Neural progenitor cell (in vitro differentiated cells): ENCODE measurements at places on chromosomes 12 and 14. TPM values are rescaled to one million over a fixed set of nuclear protein-coding genes. Genes with fewer than 3 reads are reported as not detected.

The CAPZA3 gene
- total RNA-seq: not detected in 2 replicates

The SLC25A47 gene
- total RNA-seq: not detected in 2 replicates

The TAS2R8 gene
- 0.22 TPM in 1 of 2 replicates, not detected in the other for total RNA-seq

The DPF3 gene
- not detected in 2 replicates for total RNA-seq

The SINHCAF gene
- 432 and 1,260 TPM in 2 replicates for total RNA-seq

DNA sequence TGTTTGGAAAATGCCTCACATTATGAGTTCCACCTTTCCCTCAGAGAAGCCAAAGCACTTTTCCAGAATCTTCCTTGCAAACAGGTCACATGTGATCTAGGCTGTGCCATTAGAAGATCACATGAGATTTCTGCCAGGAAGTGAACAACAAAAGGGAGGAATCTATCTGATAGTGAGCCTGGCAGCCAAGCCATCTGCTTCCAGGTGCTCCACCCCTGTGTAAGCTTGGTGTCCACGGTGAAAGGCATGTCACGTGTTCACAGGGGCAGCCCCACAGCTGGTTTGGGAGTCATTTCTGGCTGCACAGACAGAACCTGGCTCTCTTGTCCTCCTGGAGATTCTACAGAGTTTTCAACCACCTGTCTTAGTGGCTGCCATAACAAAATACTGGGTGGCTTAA, 3.5 kb upstream of the KSR2 start:
- H3K27me3 ChIP-seq: peaks cover 23% of the 10 kb centered on the region
- H3K27ac ChIP-seq: no peak overlapping the region
- H3K36me3 ChIP-seq: no peaks in the 10 kb centered on the region
- H3K4me1 ChIP-seq: peaks cover 11% of the 10 kb centered on the region
- no peak overlapping the region for H3K4me3 ChIP-seq
- no peak for DNase-seq

GRCh38 chr14:73736842-73737241, 22.7 kb upstream of the PNMA1 start:
- DNase-seq: no peak
- peaks cover 15% of the 10 kb centered on the region for H3K4me1 ChIP-seq
- no peak overlapping the region for H3K27ac ChIP-seq
- no peaks in the 10 kb centered on the region for H3K27me3 ChIP-seq

DNA sequence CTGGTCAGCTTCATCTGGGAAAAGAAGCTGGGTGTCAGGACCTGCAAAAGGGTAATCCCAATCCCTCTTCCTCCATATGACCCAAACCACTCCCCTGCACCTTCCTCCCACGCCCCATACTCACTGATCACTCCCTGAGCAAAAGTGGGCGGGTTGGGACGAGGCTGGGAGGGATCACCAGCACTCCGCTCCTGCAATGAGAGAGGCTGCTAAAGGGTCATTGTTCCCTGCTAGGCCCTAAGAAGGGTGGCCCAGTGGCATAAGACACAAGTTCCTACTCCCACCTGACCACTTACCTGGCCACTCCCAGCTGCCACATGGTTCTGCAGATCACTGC, 15.7 kb upstream of the PRKAG1 start:
- no peak overlapping the region for H3K27ac ChIP-seq
- H3K4me3 ChIP-seq: no peak overlapping the region
- no peaks in the 10 kb centered on the region for H3K36me3 ChIP-seq
- no peak for DNase-seq
- no peaks in the 10 kb centered on the region for H3K27me3 ChIP-seq

DNA sequence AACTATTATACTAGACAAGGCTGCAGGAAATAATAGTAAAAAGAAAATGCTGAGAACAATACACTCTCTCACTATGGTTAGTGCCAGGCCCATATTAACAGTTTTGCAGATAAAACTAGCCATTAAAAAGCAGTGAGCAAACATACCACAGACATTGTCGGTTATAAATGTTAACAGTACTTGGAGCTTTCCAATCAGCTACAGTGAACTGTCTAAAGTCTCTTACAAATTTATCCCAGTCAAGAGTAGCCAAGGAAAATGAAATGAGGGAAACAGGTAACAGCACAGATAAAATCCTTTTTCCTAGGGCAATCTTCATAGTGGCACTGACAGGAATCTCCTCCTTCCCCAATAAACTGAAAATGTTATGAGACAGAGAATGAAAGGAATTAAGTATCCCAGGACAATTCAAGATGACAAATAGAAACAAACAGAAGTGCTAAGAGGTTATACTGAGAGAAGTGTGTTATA, 30.8 kb downstream of the PAWR start:
- H3K27me3 ChIP-seq: no peaks in the 10 kb centered on the region
- H3K4me3 ChIP-seq: no peak overlapping the region
- peaks cover 6% of the 10 kb centered on the region for H3K4me1 ChIP-seq
- peaks cover 7% of the 10 kb centered on the region for H3K36me3 ChIP-seq
- DNase-seq: no peak
- no peak overlapping the region for H3K27ac ChIP-seq
